ENCODE measurements at places on chromosomes 2 and 18.

GRCh38 chr2:26068602-26069298, 34.9 kb downstream of the RAB10 start:
- no peak for DNase-seq

GRCh38 chr18:26286008-26286407, 59.8 kb downstream of the TAF4B start:
- no peak for DNase-seq

DNA sequence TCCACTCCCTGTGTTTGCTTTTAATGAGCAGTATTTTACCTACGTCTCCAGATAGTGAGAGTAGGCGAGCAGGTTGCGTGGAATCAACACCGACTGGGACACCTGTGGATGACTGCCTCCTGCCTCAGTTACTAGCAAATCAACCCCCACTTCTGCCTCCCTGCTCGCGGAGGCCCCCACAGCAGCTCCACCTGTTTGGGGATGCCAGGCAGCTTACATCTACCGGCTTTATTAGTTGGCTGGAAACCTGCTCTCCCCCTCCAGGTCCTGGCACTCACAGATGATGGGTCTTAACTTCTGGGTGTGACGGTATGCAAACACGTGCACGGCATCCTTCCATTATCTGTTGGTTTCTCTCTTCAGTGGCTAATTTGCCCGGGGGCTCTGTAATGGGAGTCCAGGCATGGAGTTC, 164.4 kb upstream of the SESTD1 start:
- DNase-seq, result no peak

DNA sequence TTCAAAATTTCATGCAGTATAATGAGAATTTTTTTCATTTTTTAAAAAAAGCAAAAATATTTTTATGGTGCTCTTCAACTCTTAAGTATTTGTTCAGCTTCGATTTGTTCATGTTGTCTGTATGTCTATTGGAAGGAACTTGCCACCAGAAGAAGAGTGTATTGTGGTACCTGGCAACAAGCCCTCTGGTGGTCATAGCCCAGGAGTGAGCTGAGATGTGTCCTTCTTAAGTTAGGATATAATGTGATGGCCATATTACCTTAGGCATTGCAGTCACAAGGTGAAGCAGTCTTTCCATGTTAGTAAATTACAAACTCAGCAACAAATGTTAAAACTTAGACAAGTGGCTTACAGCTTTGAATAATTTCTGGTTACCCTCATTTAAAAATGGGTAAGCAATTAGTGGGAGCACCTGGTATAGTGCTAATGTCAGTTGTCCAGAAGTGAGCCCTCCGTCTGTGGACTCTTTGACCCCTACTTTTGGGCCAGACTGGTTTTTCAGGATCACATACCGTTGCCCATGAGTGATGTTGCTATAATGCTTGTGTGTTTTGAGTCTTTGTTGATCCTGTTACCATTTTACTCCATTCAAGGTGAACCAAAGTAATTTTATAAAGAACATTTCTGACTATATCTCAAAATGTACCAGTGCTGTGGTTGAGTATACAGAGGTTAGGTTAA, 57.4 kb downstream of the MYO1B start:
- no peak for DNase-seq
